Renal pelvis (tissue), 12 donors: ENCODE measurements at places on chromosomes 16 and 17.

- DNase-seq, result no peak
Observed at GRCh38 chr17:2563061-2563460, 30.4 kb upstream of the PAFAH1B1 start.

GRCh38 chr17:50027172-50027880 lies 28.6 kb upstream of the ITGA3 start:
- no peak for DNase-seq

DNA sequence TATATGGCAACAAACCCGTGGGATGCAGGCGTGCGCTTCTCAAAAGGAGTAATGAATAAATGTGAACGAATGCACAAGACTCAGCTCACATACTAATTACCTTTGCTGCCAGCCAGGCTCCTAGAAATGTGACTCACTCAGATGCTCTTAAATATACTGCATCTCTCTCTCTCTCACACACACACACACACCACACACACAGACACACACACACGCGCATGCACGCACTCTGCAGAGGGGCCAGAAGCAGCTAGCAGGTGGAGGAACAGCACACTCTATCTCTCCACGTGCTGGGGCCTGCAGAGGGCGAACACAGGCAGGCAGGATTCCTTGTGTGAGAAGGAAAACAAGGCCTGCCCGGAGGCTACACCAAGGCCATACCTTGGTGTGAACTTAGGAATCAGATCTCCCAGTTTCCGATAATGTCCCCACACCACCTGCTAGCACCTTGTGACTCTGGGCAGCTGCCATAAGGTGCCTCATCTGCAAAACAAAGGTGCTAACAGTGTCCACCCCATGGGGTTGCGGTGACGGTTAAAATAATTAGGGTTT lies 5.3 kb downstream of the GPRC5B start:
- DNase-seq, result no peak

- DNase-seq, result no peak
Observed at GRCh38 chr16:77437859-77438258, 3.0 kb upstream of the ADAMTS18 start.

DNA sequence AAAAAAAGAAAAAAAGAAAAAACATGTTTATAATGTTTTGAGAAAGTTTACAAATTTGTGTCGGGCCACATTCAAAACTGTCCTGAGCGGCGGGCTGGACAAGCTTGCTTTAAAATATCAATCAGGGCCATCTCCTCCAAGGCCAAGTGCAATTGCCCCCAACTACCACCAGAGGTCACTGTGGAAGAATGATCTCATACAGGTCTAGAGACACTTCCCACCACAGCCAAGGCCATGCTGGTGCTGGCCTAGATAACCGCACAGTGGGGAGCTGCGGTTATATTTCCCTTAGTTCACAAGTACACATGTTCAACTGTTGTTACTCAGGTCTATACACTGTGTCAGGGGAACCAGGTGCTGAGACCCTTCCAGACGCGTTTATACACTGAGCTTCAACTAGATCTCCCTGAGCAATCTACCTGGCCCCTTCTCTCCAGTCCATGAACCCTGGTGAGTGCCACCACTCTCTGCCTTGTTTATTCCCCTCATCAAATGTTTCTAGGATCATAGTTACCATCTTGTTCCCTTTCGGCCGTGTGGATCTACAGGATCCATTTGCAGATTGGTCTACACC lies 83.8 kb upstream of the CCL2 start:
- DNase-seq, result no peak

DNA sequence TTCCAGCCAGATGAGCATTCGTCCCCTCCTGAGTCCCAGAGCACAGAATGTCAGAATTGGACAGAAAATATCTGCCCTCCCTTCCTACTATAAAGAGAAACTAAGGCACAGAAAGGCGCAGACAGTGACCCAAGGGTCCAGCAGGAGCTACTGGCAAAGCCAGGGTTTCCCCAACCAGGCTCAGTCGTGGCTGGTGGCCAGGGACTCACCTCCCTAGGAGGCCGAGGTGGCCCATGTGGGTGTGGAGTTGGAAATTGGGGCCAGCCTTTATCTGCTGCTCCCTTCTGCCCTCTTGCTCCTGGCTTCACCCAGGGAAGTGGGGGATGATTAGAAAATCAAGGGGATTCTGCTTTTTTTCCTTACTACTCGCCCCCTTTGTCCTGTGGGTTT lies 1.1 kb downstream of the DRC7 start:
- DNase-seq, result no peak

GRCh38 chr16:53913099-53913870 lies 209.3 kb downstream of the FTO start:
- DNase-seq, result no peak

- no peak for DNase-seq
Observed at GRCh38 chr16:8108991-8109509, 481.3 kb downstream of the TMEM114 start.

- DNase-seq, result no peak
Observed at GRCh38 chr17:73706858-73707257, 62.6 kb upstream of the SDK2 start.

GRCh38 chr16:79188115-79188738 lies 412.3 kb downstream of the MAF start:
- no peak for DNase-seq
